ENCODE measurements at places on chromosomes 2 and 18. TPM values are rescaled to one million over a fixed set of nuclear protein-coding genes. Genes with fewer than 3 reads are reported as not detected.

OR6B2 gene
- not detected for polyA plus RNA-seq

TNP1 gene
- polyA plus RNA-seq = not detected

KCNJ3 gene
- 2.0 TPM for polyA plus RNA-seq

SPP2 gene
- not detected for polyA plus RNA-seq

SLC16A14 gene
- polyA plus RNA-seq = 6.0 TPM

SATB2 gene
- 0.89 TPM for polyA plus RNA-seq

CCDC74A gene
- 10.4 TPM for polyA plus RNA-seq

MFSD2B gene
- polyA plus RNA-seq = 0.23 TPM

LOXHD1 gene
- not detected for polyA plus RNA-seq

DNA sequence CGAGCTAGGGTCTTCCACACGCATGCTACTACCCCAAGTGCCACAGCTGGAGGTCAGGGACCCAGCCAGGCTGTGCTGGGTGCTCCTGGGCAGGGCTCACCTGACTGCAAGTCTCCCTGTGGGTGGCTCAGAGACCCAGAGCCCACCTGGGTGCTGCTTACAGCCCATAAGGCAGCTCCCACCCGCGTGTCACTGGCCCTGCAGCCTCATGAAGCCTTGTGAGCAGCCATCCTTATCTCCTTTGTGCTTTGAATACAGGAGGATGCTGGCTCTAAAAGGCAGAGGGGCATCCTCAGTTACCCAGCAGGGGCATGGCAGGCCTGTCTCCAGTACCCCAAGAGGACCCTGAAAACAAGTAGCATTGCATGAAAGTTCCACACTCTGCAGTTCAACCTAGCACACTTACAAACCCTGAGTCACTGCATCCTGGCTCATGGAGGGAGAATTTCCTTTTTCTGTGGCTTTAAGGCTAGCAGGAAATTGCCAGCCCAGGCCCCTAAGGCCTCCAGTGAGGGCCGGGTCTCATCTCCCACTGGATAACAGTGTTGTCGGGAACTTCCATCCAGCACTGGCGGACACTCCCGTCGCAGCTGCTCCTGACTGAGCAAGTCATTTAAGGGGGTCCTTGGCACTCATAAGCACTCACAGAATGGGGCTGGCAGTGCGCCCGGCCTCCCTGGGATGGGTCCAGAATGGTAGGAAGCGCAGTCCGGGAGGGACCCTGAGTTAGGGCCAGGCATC lies 137.1 kb downstream of the RPIA start:
- peak; percentile 60 for DNase-seq

GRCh38 chr2:105895990-105896764 lies 151.5 kb downstream of the NCK2 start:
- no peak for DNase-seq

- DNase-seq = no peak
Measured at GRCh38 chr2:191265311-191266170, 20.3 kb downstream of the MYO1B start.

DNA sequence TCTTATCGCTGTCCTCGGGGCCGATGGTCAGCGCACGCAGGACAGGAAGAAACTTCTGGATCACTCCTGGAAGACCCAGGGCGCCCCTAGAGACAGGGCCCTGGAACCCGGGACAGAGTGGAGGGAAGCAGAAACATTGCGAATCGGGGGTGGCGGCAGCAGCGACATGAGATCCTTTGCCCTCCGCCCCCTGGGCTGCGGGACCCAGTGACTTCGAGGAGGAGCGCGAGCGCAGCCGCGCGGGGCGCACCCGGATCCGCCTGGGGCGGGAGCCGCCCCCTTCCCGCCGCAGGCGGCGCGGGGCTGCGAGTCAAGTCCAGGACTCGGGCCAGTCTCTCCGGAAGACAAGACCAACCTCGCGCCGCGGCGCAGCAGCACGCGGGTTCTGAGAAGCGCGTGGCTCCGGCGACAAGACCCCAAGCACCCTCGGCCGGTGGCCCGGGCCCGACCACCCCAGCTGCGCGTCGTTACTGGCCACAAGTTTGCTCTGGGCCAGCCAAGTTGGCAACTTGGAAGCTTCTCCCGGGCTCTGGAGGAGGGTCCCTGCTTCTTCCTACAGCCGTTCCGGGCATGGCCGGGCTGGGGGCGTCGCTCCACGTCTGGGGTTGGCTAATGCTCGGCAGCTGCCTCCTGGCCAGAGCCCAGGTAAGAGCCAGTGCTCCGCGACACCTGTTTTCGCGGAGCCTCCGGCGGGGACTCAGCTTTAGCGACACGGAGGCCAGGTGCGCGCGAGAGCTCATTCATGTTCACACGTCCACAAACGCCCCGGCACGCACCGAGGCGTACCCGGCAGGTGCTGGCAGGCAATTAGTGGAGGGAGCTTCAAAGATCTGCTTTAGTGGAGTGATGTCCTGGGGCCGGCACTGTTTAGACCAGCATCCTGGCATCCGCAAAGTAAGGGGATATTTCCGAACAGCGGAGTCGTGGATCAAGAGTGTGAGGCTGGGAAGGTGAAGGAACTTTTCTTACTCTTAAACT lies at the start of gene PTH2R:
Gene PTH2R, plus strand, starts transcription at position 319 of the 978 bp plus-strand sequence. Its CDS starts 252 bp downstream, at position 571.
- peak; percentile 66 for DNase-seq

DNA sequence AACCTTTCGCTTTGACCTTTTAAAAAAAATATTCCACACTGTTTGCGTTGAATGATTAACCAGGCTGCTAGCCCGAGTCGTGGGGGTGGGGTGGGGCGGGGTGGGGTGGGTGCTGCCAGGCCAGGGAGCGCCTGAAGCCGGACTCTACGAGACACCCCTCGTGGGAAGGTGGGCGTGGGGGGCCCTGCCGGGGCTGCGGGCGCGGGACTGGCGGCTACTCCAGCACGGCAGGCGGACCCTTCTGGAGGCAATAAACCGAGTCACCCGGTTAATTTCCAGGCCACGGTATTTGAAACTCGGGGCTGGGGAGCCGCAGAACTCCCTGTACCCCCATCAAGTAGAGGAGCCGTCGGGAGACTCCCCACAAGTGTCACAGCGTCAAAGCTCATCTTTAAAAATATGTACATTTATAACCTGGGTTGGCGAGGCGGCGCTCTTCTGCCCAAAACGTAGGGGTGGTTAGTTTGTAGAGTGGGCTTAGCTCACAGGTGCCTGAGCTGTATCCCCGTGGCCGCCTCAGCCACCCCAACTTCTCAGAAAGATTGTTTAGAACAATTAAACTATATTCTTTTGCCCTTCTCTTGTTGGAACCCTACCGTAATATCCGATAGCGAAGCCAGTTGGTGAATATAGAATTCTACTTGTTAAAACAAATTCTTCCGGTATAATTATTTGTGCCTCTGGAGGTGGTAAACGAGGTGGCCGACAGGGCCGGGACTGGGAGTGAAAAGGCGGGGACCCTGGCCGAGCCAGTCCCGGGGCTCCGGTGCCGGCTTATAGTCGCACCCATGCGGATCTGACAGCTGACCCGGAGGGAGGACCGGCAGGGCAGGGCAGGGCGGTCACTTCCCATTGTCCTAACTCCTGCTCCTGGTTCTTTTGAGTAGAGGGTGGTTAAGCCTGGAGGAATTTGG lies 1.4 kb downstream of the B3GNT2 start:
- DNase-seq = peak; percentile 49

DNA sequence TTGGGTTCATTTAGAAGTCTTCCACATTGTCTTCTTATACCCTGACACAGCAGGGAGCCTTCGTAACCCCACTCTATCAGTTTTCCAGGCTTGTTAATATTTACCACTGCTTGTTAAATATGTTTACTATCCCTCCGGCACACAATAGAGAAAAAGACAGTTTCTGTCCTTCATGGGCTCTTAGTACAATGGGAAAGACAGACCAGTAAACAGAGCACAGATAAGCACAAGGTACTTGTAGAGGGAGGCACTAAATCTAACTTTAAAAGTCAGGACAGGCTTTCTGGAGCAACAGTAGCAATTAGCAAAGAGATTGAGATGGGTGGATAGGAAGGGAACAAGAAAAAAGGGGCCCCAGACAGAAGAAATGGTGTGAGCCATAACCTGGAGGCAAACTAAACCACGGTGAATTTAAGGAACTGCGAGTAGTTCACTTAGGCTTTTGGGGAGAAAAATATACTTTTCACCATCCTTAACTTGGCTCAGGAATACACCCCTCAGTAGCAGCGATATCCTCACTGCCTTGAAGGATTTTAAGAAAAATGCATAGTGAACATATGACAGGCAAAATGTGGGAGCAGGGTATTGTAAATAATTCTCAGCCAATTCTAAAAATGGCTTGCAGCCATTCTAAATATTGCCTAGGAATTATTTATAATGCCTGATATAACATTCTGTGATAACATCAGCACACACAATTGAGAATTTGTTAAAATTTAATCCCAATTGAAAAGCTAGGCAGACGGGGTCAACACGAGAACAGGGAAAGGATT lies 383.7 kb downstream of the CDH2 start:
- no peak for DNase-seq

- DNase-seq = no peak
Measured at GRCh38 chr2:171590116-171590515, 67.8 kb downstream of the CYBRD1 start.

DNA sequence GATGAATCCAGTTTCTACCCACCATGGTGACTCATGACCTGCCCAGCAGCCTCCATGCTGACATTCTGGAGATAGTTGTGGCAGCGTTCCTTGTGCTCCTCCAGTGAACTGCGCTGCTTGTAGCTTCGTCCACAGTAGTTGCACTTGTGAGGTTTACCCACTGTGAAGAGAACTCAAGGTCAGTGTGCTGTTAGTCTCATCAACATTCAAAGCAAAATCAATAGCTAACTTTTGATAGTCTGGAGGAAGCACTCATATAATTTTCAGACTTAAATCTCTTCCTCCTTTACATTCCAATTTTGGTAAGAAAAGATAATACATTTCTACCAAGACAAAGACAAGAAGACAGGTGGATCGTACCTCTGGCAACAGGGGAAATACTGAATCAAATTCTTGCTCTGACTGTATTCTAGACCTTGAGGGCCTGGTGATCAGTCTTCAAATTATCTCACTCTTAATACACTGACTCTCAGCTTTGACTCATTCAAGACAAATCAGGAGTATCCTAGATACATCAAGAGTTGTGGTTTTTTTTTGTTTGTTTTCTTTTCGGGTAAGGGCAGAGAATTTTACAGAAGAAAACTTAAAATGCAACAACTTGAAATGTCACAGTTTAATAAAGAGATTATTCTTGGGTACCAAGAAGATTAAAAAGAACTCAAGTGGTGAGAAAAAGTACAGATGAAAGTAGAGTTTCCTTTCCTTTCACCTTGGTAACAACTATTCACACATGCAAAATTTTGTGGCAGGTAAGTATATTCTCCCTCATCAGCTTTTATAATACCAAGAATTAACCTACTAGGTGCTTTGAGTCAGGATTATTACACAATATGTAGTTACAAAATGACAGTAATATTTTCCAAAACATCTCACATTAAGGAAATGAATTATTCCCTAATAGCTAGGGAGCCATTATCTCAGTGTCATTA lies 129.2 kb downstream of the IKZF2 start:
- DNase-seq = peak; percentile 13

GRCh38 chr18:14124689-14125088 lies 7.5 kb downstream of the ZNF519 start:
- DNase-seq = no peak

GRCh38 chr2:134491771-134492441 lies 226.9 kb downstream of the TMEM163 start:
- no peak for DNase-seq

DNA sequence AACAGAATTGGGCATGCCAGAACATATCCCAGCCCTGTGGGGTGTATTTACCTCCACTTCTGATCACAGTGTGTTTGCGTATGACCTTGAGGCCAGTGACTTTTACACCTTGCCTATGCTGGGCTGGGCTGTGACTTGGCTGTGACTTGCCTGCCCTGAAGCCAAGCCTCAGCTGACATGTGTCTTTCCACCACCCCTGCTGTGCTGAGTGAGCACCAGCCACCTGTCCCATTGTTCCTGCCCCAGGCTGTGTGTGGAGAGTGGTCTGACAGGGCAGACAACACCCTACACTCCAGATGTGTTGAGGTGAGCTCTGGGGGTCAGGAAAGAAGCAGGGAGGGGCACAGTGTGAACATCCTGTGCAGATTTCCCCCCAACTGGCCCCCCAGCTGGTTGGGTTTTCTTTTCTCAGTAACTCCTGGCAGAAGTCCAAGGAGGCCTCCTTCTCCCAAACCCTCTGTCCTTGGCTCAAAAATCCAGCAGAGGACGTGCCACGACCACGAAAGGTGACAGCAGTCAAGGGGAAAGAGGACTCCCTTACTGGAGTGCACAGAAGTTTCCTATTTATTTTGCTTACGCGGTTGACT lies 5.1 kb upstream of the STEAP3 start:
- peak; percentile 68 for DNase-seq

DNA sequence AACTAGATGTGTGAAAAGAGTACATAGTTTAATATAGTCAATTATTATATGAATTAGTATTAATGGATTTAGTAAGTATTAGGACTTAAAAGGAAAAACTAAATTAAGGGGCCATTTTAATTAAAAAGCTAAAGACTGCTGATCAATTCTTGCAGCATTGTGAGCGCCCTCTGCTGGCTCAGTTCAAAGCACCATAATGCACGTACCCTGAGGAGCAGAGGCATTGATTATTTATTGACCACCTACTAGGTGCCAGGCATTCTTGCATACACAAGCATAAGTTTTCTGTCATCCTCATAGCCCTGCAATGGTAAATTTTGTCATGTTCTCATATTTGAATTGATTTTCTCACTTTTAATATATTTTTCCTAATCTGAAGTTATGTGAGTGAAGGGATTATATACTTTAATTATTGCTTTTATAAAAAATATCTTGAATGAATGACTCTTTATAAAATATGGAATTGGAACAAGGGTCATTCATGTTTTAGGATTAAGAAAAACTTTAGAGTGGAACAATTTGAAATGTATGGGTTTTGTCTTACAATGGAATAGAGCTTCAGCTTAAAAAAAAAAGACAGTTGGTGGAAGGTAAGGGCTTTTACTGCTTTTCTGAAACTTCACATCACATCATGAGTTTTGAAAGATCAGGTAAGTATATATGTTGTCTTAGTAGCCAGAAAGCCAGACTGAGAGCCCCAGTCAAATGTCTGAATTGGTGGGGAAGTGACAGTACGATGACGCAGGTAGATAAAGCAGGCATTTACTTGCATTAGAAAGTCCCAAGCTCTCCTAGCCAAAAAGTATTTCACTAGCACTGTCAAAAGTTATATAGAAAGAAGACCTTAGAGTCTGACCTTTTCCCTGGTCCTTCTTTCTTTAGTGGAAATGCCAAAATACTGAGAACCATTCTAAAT lies 9.7 kb downstream of the ITGA4 start:
- peak; percentile 65 for DNase-seq
